PC-9 (cell line): ENCODE measurements at places on chromosomes 2 and 18.

- DNase-seq: peak; percentile 58
Measured at GRCh38 chr2:235669983-235670962, 176.4 kb downstream of the AGAP1 start.

- DNase-seq: no peak
Measured at GRCh38 chr2:23145460-23145859, 239.5 kb upstream of the KLHL29 start.

GRCh38 chr2:11180653-11181052, 25.4 kb downstream of the SLC66A3 start:
- no peak for DNase-seq

DNA sequence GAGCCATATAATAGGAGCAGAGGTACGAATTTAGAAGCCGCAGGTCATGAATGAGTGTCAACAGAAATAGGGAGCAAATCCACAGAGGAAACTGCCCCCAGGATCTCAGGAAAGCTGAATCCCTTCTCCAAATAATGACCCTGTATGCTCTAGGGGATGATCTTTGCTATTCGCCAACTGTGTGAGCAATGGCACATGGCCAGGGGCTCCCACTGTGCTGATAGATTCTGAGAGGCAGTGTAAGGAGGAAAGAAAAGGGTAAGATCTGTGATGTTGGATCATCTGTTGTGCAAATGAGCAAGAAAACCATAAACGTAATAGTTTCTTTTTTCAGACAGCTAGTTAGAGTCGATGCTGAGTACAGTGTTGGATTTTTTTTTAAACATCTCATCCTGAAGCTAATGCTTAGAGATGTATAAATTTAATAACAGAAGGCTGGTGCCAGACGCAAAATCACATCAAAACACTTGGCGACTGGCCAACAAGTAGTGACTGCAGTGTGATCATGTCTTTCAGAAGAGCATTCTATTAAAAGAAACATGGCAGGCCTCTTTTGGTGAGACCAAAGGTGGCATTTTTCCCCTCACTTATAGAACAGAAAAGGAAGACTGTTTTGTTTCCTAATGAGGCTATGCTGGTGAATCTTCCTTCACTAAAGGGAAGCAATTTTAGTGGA, 77.4 kb downstream of the ABCA12 start:
- DNase-seq: no peak

- no peak for DNase-seq
Measured at GRCh38 chr2:71888751-71889445, 258.8 kb downstream of the CYP26B1 start.

GRCh38 chr2:38232454-38232853, 144.6 kb downstream of the ATL2 start:
- DNase-seq: no peak

- no peak for DNase-seq
Measured at GRCh38 chr2:168643979-168644378, 158.5 kb upstream of the NOSTRIN start.

GRCh38 chr2:187002242-187002641, 153.3 kb upstream of the ZSWIM2 start:
- DNase-seq: no peak

DNA sequence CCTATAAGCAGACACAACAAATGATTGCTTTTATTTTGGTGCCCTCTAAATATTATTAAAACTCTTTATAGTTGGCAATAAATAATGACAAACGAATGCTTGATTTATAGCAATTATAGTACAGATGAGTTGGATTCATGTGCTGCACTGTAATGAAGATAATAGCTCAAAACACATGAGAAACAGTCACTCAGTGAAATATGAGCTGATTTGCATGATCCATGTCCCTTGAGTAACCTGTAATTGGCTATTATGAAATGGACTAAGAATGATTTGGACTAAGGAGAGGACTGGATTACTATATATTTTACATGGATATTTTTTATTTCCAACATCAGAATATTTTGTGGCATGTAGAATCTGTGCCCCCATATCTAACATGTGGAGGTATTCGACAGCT, 365.6 kb upstream of the UBE2E3 start:
- no peak for DNase-seq

- DNase-seq: peak; percentile 40
Measured at GRCh38 chr18:47050468-47050867, 15.0 kb upstream of the ELOA2 start.

DNA sequence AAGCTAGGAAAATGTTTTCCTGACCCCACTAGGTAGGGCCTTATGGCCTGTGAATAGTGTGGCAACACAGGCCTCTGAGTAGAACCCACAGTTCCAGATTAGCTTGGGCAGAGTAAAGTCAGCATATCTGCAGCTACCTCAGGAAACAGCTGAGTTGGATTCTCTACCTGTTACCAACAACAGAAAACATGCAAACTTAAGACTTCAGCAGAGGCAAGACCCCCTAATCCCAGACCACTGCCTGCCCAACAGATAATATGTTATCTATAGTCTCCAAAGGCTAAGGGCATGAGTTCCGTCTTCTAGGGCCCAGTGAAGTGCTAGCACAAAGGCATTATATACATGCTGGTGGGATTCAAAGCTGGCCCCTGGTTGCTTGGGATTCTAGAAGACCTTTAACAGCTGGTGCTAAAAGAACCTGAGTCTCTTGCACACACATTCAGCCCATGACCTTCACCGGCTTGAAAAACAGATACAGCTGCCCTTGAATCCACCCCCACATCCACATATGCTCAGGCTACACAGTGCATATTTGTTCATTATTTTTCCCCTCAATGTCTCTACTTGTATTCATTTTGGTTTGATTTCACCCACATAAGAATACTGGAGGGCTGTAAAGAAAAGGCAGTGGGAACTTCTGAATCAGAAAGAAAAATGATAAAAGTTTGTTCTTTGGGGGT, 13.5 kb upstream of the UBXN4 start:
- DNase-seq: no peak
